ENCODE measurements at places on chromosomes 4 and X. TPM values are rescaled to one million over a fixed set of nuclear protein-coding genes. Genes with fewer than 3 reads are reported as not detected.

DNA sequence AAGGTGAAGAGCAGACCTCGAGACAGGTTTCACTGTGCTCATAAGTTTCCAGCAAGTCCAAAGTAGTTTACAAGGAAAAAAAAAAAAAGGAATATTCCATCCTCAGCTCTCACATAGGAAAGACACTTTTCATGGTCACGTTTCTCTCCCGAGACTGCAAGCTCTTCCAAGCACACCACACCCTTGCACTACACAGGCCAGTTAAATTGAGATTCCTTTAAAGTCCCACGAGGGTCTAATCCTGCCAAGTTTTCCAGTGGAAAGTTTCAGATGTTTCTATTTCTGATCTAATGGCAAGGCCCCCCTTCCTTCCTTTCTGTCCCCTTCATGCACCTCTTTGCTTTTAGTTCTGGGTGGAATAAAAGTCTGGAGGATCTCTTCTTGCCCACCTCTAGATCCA lies 67.9 kb upstream of the PCDH19 start:
- no peak overlapping the region for H3K4me3 ChIP-seq
- no peaks in the 10 kb centered on the region for H3K36me3 ChIP-seq
- no peak overlapping the region for H3K27ac ChIP-seq
- H3K27me3 ChIP-seq, result no peaks in the 10 kb centered on the region
- no peak for DNase-seq

Gene SPANXB1
- not detected for total RNA-seq

DNA sequence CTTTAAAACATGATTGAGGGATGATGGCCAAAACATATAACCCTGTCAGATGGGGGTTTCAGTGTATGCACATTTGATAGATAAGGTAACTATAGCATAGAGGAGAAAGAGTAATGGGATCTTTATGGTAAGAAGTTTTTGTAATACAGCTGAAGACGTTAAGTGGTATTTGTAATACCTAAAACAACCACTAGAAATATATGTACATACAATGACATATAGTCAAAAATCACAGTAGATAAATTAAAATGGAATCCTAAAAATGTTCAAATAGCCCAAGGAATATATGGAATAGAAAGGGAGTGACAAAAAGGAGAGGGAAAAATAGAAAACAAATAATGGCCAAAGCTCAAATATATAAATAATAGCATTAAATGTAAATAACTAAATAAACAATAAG lies 371.3 kb upstream of the FSTL5 start:
- H3K27me3 ChIP-seq, result no peaks in the 10 kb centered on the region
- no peak overlapping the region for H3K27ac ChIP-seq
- H3K36me3 ChIP-seq, result no peaks in the 10 kb centered on the region
- no peaks in the 10 kb centered on the region for H3K4me1 ChIP-seq
- no peak for DNase-seq
- no peak overlapping the region for H3K4me3 ChIP-seq

DNA sequence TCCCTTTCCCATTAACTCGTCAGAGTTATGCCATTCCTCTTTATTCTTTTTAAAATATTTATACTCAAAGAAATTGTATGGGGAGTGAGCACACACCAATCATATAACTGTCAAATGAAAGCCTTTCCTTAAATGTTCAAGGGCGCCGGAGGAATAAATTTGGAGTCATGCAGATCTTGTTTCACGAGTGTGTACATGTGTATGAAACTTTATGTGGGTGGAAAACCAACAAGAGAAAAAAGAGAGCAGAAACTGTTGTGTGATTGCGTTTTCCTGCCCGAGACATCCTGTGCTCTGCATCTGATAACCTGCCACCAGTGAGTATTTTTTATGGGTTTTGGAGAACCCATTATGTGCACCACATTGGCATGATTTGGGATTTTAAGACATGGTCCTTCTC lies 88.3 kb downstream of the FHDC1 start:
- H3K4me3 ChIP-seq, result no peak overlapping the region
- no peak overlapping the region for H3K27ac ChIP-seq
- H3K4me1 ChIP-seq, result no peaks in the 10 kb centered on the region
- H3K36me3 ChIP-seq, result no peaks in the 10 kb centered on the region

Gene DOCK11
- total RNA-seq, result 5.8 TPM

DNA sequence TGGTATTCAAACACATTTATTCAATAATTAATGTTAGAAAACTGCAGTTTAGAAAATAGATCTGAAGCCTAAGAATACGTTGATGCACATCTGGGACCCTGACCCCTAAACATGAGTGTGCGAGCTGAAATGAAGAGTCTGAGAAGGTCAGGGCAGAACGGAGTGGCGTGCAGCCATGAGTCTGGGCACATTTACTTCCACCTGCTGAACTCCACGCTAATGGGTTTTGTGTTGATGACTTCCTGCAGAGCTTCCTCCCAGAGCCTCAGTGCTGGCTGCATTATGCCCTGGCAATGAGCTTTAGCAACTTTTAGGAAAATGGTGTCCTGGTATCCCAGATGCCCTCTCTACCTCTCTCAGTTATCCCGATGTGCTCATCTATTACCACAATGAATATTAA lies 53.1 kb downstream of the FAM114A1 start:
- H3K27me3 ChIP-seq, result no peaks in the 10 kb centered on the region
- no peak overlapping the region for H3K4me3 ChIP-seq
- no peak for DNase-seq
- H3K27ac ChIP-seq, result no peak overlapping the region
- peaks cover 17% of the 10 kb centered on the region for H3K36me3 ChIP-seq

Gene ZGRF1
- 19.7 TPM for total RNA-seq

Gene HSD17B13
- 0.31 TPM for total RNA-seq

DNA sequence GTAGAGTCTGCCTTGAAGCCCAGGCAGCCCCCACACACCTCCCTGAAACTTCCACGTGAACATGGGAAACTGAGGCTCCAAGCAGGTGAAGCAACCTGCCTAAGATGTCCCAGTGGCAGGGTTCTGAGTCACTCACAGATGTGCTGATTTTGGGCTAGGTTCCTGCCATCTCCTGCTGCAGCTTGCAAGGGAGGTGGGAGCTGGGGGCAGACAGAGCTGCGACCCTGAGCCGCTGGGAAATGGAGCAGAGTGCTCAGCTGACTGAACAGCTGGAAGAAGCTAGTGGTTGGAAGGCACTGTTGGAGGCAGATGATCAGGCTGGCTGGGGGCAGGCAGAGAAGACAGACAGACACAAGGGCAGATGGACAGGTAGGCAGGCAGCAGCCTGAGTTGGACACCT lies 3.6 kb upstream of the FATE1 start:
- H3K27me3 ChIP-seq, result peaks cover 11% of the 10 kb centered on the region
- no peak for DNase-seq
- H3K4me1 ChIP-seq, result no peaks in the 10 kb centered on the region
- no peak overlapping the region for H3K4me3 ChIP-seq
- H3K27ac ChIP-seq, result no peak overlapping the region

GRCh38 chrX:71846429-71846828 lies 64.2 kb upstream of the NHSL2 start:
- H3K4me3 ChIP-seq, result no peak overlapping the region
- H3K36me3 ChIP-seq, result no peaks in the 10 kb centered on the region
- DNase-seq, result no peak
- no peaks in the 10 kb centered on the region for H3K4me1 ChIP-seq
- H3K27ac ChIP-seq, result no peak overlapping the region
- H3K27me3 ChIP-seq, result peaks cover 10% of the 10 kb centered on the region

Gene MAPK10
- total RNA-seq, result 21.4 TPM

DNA sequence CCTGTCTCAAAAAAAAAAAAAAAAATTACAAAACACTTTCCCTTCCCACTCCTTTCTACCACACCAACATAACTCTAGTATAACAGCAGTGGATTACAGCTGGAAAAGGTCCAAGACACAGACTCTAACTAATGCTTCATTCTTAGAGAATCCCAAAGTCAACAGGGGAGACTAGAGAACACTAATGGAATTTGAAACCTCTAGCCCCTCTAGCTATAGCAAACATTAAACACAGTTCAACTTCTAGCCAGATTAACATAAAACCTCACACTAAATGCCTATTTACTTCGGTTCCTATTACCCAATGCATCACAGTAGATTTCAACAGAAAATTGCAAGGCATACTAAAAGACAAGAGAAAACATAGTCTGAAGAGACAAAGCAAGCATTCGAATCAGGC lies 10.5 kb upstream of the DHX15 start:
- DNase-seq, result no peak
- peaks cover 9% of the 10 kb centered on the region for H3K36me3 ChIP-seq
- no peaks in the 10 kb centered on the region for H3K27me3 ChIP-seq
- H3K27ac ChIP-seq, result peak overlapping the region; percentile 29
- H3K4me3 ChIP-seq, result no peak overlapping the region
- H3K4me1 ChIP-seq, result peaks cover 30% of the 10 kb centered on the region

- H3K27me3 ChIP-seq, result no peaks in the 10 kb centered on the region
- DNase-seq, result no peak
- H3K27ac ChIP-seq, result no peak overlapping the region
- no peak overlapping the region for H3K4me3 ChIP-seq
These were observed 44.9 kb downstream of the JADE1 start for GRCh38 chr4:128854433-128854832.

Gene IL2RG
- total RNA-seq, result 0.41 TPM

DNA sequence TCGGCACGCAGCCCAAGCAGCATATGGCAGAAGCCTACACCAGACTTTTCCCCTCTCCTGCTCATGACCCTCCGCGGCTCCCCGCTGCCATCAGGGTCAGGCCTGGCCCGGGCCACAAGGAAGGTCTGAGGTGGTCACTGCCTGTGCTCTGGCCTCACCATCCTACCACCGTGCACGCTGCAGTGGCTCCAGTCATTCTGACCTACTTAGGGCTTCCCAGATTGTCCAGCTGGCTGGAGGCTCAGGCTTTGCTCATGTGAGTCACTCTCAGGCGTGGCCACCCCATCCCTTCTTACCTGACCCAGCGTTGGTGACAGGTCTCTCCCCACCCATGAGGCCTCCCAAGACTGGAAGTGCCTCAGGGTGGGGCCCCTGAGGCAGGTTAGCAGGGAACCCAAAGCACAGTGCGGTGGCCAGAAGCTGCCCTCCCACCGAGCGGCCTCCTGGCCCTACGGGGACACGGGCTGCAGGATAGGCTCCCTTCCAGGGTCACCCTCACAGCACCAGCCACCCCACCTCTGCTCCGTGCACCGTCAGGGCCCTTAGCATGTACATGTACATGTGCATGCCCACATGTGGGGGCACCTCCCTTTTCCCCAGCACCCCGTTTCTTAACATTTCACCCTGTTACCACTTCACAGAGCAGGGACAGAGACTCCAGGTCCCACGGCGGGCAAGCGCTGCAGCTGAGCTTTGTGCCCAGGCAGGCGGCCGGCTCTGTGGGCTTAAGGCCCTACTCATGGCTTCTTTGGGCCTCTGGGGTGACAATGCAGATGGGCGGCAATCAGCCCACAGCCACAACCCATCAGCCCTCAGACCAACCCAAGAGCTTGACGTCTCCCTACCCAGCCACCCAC lies 2.2 kb downstream of the TREX2 start:
- H3K4me1 ChIP-seq, result no peaks in the 10 kb centered on the region
- H3K4me3 ChIP-seq, result no peak overlapping the region
- no peak overlapping the region for H3K27ac ChIP-seq
- H3K27me3 ChIP-seq, result peaks cover under 1% of the 10 kb centered on the region
- DNase-seq, result no peak
- H3K36me3 ChIP-seq, result no peaks in the 10 kb centered on the region

- H3K27me3 ChIP-seq, result no peaks in the 10 kb centered on the region
- DNase-seq, result no peak
- H3K4me3 ChIP-seq, result peak overlapping the region; percentile 74
- peaks cover 3% of the 10 kb centered on the region for H3K4me1 ChIP-seq
- peaks cover 2% of the 10 kb centered on the region for H3K36me3 ChIP-seq
- H3K27ac ChIP-seq, result peak overlapping the region; percentile 84
These were observed 412 bp downstream of the SLC10A3 start for GRCh38 chrX:154490021-154490413.

DNA sequence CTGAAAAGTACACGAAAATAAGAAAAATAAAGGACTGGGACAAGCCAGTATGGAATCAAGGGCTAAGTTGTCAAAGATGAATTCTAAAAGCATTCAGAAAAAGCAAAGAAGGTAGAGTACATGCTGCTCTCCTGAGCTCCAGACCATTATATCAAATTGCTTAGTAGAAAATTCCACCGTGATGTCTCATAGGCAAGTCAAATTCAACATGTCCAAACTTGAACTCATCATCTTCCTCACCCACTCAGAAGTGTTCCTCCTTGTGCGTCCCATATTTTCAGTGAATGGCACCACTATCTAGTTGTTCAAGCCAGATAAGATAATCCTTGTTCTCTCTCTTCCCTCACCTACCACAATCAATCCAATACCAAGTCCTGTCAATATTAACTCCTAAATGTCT lies 37.5 kb upstream of the IL13RA2 start:
- H3K27me3 ChIP-seq, result peaks cover 4% of the 10 kb centered on the region
- no peak for DNase-seq
- H3K27ac ChIP-seq, result no peak overlapping the region
- no peak overlapping the region for H3K4me3 ChIP-seq

DNA sequence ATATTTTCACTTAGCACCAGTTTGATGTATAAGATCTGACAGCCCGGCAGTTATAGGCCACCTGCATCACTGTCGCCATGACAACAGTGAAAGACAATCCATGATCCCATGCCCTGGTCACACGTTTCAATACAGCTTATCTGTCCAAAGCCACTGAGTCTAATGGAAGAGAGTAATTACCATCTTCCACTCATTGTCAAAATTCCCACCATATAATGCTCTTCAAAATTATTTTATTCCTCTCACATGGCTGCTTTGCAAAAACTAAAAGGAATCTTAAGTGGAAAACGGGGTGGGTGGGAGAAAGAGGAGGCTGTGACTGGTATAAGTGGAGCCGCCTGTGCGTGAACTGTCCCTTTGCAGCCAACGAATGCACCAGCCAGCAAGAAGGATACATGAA lies 44.2 kb downstream of the MAML3 start:
- no peak overlapping the region for H3K27ac ChIP-seq
- no peaks in the 10 kb centered on the region for H3K27me3 ChIP-seq
- peaks cover 31% of the 10 kb centered on the region for H3K4me1 ChIP-seq
- no peak overlapping the region for H3K4me3 ChIP-seq
- DNase-seq, result no peak
- H3K36me3 ChIP-seq, result no peaks in the 10 kb centered on the region

GRCh38 chr4:88960576-88960975 lies 96.4 kb downstream of the FAM13A start:
- H3K4me1 ChIP-seq, result peaks cover 2% of the 10 kb centered on the region
- peaks cover 9% of the 10 kb centered on the region for H3K36me3 ChIP-seq
- H3K4me3 ChIP-seq, result no peak overlapping the region
- no peak for DNase-seq
- H3K27me3 ChIP-seq, result no peaks in the 10 kb centered on the region

Gene TCP11X2
- total RNA-seq, result 4.7 TPM

- no peaks in the 10 kb centered on the region for H3K36me3 ChIP-seq
- H3K4me1 ChIP-seq, result no peaks in the 10 kb centered on the region
- H3K4me3 ChIP-seq, result no peak overlapping the region
- no peak for DNase-seq
- no peak overlapping the region for H3K27ac ChIP-seq
- H3K27me3 ChIP-seq, result no peaks in the 10 kb centered on the region
These were observed 1142.2 kb downstream of the ADGRL3 start for GRCh38 chr4:62342346-62342745.

Gene SLC34A2
- total RNA-seq, result 2.2 TPM

Measured in progenitor cell of endocrine pancreas (in vitro differentiated cells).